Nucleus accumbens (tissue), 56 donors: ENCODE measurements at places on chromosomes 5 and 9.

GRCh38 chr5:180438785-180439780 is 55.1 kb upstream of the CNOT6 start:
- no peak for DNase-seq

GRCh38 chr5:93532370-93532769 is 48.6 kb downstream of the NR2F1-AS1 start:
- peak; percentile 51 for DNase-seq

DNA sequence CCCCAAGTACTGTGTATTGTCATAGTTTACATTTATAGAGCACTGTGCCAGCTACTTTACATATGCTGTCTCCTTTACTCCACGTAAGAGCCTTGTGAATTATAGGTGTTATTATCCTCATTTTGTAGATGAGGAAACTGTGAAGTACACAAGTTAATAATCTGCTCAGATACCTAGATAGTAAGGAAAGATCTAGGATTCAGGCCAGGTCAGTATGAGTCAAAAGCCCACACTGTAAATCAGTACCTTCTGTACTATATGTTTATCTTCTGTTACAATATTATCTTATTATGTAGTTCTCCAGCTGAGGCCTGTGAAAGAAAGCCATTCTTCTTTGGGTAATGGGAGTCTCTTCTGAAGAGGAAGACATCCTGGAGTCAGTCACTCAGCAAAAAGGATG is 72.4 kb upstream of the TLX3 start:
- DNase-seq, result no peak

- DNase-seq, result no peak
Observed at GRCh38 chr5:55847837-55848236, 3.3 kb upstream of the IL31RA start.

- DNase-seq, result no peak
Observed at GRCh38 chr5:62977661-62978060, 399.0 kb downstream of the LRRC70 start.

GRCh38 chr9:76818271-76818670 is 54.0 kb downstream of the PCA3 start:
- no peak for DNase-seq

- DNase-seq, result no peak
Observed at GRCh38 chr5:81803812-81804211, 52.9 kb upstream of the SSBP2 start.

DNA sequence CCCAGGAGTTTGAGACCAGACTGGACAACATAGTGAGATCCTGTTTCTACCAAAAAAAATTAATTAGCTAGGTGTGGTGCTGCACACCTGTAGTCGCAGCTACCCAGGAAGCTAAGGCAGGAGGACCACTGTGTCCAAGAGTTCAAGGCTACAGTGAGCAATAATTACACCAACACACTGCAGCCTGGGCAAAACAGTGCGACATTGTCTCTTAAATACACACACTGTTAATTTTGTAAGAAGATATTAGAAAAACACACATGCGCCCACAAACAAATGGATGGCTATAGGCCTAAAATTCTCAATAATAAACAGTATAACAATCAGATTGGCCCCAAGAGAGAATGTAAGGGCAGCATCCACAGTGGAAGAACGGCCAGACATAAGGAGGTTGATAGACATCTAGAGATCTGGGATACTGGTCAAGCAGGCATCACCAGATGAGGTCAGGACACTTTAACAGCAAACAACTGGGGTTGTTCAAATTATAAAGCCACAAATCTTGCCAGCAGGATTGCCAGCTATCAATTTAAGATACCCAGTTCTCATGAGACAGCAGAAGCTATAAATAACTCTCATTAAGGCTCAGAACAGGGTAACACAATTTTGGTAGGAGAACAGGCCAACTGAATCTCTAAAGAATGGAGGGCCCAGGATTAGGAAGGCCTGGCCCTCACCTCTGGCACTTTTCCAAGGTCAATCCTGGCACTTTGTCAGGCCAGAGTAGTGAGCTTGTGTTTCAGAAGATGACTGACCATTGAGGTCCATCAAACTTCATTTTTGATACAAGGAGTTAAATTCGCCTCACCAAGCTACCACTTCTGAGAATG is 29.5 kb downstream of the GOLPH3 start:
- DNase-seq, result no peak

GRCh38 chr5:178786417-178786816 is 56.0 kb upstream of the ZNF354A start:
- DNase-seq, result no peak

DNA sequence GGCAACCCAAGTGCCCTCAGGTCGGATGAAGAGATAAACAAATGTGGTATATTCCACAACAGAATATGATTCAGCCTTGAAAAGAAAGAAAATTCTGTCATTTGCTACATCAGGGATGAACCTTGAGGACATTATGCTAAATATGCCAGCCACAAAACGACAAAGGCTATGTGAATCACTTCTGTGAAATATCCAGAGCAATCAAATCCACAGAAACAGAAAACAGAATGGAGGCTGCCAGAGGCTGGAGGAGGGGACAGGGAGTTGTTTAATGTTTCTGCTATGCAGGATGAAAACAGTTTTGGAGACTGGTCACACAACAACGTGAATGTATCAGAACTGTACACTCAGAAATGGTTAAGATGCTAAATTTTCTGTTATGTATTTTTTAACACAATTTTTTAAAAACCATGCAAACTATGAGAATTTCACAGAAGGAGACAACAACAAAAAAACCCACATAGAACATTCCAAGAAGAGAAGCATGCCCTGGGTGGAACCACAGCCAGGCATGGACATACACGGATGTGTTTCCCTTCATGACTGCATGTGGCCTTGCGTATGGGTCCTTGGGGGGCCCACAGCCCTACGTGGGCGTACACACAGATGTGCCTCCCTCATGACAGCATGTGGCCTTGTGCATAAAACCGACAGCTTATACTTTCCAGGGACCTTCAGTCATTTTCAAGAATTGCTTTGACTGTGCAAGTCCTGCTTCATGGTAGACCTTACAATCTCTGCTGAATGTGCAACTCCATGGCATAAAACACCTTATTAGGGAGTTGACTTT is 146.7 kb downstream of the ROR2 start:
- DNase-seq, result no peak

- no peak for DNase-seq
Observed at GRCh38 chr5:158888206-158888605, 211.5 kb downstream of the EBF1 start.

GRCh38 chr9:133888048-133888808 is 103.9 kb downstream of the VAV2 start:
- no peak for DNase-seq
